ENCODE measurements at places on chromosomes 2 and 18. TPM values are rescaled to one million over a fixed set of nuclear protein-coding genes. Genes with fewer than 3 reads are reported as not detected.

GRCh38 chr2:207662203-207662602 lies 37.0 kb upstream of the METTL21A start:
- no peak for DNase-seq

GRCh38 chr2:23477392-23477791 lies 92.4 kb downstream of the KLHL29 start:
- DNase-seq: no peak

DNA sequence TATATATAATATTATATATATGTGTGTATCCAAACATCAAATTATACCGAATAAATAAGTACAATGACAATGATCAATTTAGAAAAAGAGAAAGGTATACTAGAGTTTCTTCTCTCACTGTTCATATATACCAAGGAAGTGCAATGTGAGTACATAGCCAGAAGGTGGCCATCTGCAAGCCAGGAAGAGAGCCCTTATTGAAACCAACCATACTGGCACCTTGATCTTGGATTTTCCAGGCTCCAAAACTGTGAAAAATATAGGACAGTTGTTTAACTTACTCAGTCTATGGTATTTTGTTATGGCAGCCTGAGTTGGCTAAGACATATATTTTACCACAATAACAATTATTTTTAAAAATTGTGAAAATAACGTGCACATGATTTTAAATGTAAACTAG lies 1490.2 kb upstream of the SLC39A10 start:
- DNase-seq: peak; percentile 23

Gene SERPINB13
- total RNA-seq: not detected

DNA sequence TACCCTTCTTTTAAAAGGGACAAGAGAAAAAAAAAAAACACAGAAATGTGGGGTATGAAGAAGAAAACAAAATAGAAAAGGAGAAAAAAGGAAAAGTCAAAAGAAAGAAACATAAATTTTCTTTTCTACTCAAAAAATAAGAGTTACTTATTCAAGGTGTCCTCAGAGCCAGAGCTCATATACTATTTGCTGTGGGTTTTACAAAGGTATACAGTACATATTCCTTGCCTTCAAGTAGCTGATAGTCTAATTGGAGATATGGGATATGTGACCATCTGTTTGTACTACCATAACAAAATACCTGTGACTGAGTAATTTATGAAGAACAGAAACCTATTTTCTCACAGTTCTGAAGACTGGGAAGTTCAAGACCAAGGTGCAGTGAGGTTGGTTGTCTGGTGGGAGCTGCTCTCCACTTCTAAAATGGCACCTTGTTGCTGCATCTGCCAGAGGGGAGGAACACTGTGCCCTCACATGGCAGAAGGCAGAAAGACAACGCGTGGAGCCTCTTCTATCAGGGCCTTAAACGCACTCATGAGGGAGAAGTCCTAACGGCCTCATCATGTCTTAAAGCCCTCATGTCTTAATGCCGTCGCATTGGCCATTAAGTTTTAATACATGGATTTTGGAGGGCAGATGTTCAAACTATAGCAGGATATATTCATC lies 33.9 kb downstream of the NBAS start:
- no peak for DNase-seq

Gene VAMP8
- total RNA-seq: 90.8 TPM

GRCh38 chr2:9919512-9919911 lies 32.0 kb upstream of the GRHL1 start:
- no peak for DNase-seq

GRCh38 chr2:220178991-220179695 lies 551.7 kb downstream of the SLC4A3 start:
- peak; percentile 26 for DNase-seq

DNA sequence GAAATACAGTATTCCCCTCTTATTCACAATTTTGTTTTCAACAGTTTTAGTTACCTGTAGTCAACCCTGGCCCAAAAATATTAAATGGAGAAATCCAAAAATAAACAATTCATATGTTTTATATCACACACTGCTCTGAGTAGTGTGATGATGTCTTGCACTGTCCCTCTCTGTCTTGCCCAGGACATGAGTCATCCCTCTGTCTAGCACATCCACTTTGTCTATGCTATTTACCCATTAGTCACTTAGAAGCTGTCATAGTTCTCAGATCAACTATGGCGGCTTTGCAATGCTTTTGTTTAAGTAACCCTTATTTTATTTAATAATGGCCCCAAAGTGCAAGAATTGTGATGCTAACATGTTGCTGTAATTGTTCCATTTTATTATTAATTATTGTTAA lies 380.6 kb upstream of the REG3G start:
- DNase-seq: no peak

- DNase-seq: no peak
Observed at GRCh38 chr18:76396792-76397191, 98.2 kb downstream of the ZNF516 start.

Gene UGP2
- 120 TPM for total RNA-seq

Gene CRYGD
- not detected for total RNA-seq

Gene MFSD6
- total RNA-seq: 29.8 TPM

DNA sequence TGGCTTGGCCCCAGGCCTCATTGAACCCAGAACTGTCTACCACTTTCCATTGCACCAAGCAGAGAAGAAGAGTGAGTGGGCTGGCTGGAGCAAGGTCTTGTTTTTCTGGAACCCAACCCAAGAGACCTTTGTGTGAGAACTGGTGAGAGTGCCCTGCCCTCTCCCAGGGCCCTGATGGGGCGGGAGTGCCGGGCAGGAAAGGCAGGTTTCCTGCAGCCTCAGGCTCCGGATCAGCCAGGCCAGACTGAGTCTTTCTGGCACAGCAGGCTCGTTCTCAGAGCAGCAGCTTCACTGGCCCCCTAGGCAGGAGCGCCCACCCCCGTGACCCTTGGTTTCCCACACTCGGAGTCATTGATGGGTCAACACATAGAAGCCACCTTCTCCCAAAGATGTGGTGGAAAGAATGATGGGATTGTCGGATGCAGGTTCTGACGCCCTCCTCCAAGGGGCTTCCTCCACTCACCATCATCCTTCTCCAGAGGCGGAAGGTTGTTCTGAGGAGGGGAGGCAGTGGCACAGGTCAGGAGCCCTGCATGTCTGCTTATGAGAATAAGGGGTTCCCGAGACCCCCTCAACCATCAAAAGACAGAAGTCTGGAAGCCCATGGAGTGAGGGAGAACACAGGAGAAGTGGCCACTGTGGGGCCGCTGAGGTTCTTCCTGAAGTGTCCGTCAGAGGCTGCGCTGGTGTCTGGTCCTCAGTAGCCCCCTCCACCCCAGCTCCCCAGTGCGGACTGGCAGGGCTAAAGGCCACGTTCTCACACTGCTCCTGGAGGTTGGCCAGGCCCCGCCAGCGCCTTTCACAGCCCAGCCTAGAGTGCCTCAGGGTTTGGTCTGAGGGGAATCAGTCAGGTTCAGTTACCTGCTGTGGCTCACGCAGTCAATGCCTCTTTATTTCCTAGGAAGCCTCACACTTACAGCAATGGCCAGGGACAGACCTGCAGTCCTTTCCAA lies 62.8 kb upstream of the LAPTM4A start:
- peak; percentile 32 for DNase-seq

GRCh38 chr2:172377408-172377807 lies 50.0 kb upstream of the ITGA6 start:
- DNase-seq: no peak

DNA sequence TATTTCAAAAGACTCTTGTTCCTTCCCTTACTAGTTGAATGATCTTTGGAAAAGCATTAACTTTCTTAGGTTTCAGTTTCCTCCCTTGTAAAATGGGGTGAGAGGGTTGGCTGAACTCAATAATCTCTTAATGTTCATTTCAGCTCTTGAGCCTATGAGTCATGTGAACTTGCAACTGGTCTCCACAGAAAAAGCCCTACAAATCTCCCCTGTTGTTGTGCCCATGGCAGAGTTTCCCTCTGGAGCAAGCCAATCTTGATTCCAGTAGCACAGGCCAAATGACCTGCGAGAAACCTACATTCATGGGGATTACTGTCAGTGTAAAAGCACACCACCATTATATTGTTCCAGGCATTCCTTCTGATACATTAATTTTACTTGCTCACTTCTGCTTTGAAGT lies 388.9 kb downstream of the ALK start:
- no peak for DNase-seq

Gene CAPN14
- 0.35 TPM for total RNA-seq

Gene IL18R1
- total RNA-seq: 1.5 TPM

Gene HOXD9
- not detected for total RNA-seq

DNA sequence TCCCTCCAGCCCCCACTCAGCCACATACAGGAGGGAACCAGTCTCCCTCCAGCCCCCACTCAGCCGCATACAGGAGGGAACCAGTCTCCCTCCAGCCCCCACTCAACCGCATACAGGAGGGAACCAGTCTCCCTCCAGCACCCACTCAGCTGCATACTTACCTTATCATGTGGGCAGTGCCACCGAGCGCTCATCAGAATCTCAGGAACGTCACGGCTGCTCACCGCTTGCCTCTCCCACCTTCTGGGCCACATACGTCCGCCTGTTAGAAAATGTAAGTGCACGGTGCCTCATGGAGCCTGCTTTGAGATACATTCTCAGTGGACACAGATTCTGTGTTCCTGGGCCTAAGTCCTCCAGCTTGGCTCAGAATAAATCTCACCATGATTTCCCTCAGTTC lies 124.8 kb downstream of the PXDN start:
- DNase-seq: no peak

DNA sequence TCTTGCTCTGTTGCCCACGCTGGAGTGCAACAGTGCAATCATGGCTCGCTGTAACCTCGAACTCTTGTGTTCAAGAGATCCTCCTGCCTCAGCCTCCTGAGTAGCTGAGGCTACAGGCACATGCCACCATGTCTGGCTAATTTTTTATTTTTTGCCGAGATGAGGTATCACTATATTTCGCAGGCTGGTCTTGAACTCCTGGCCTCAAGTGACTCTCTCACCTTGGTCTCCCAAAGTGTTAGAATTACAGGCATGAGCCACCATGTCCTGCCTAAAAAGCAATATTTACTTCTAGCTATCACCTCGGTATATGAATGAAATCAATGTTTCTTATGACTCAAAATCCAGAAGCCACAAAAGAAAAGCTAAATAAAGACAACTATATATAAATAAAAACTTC lies 2.2 kb downstream of the BUB1 start:
- DNase-seq: no peak

GRCh38 chr2:11168488-11168887 lies 13.2 kb downstream of the SLC66A3 start:
- no peak for DNase-seq

- no peak for DNase-seq
Observed at GRCh38 chr2:75431763-75432162, 129.0 kb downstream of the EVA1A start.

GRCh38 chr2:177155631-177156030 lies 57.0 kb upstream of the HNRNPA3 start:
- DNase-seq: no peak

Gene WNT10A
- 3.4 TPM for total RNA-seq

- DNase-seq: no peak
Observed at GRCh38 chr2:46500801-46501200, 21.4 kb downstream of the TMEM247 start.

Gene NMUR1
- not detected for total RNA-seq

Gene IGFBP5
- 14.8 TPM for total RNA-seq
